HCT116 (cell line): ENCODE measurements at places on chromosomes 3 and 15.

GRCh38 chr3:70488816-70489215 is 176.4 kb upstream of the MDFIC2 start:
- DNase-seq: no peak

DNA sequence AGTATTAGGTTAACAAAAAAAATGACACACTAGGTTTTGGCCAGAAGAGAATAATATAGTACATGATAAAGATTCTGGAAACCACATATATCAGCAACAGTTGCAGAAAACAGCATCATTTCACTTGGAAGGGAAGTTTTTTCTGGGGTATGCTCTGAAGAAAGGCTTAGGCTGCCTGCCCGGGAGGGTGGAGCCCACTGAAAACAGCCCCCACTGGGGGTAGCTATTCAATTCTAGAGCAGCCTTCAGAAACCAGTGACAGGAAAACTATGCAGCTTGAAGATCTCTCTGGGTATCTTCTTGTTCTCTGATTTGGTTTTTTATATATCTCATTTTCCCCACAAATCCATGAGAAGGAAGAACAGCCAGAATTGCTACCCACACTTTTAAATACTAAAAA is 43.2 kb downstream of the ZMAT3 start:
- DNase-seq: no peak

GRCh38 chr3:126287171-126287535 is 70.1 kb downstream of the KLF15 start:
- no peak for DNase-seq

DNA sequence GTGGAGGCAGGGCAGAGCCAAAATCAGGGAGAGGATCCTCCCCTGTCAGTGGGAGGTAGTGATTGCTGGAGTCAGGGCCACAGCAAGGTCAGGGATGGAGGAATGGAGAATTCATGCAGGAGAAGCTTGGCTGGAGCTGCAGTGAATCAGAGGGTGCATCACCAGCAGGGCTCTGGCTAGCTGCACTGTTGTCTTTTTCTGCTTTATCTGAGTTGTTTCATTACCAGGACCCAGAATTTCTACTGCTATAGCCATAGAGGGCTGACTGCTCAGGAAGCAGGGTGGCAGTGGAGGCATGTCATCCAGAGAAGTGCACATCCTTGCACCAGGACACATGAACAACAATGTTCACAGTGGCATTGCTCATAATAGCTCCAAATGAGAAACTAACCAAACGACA is 113.5 kb upstream of the GALNT15 start:
- DNase-seq: no peak

DNA sequence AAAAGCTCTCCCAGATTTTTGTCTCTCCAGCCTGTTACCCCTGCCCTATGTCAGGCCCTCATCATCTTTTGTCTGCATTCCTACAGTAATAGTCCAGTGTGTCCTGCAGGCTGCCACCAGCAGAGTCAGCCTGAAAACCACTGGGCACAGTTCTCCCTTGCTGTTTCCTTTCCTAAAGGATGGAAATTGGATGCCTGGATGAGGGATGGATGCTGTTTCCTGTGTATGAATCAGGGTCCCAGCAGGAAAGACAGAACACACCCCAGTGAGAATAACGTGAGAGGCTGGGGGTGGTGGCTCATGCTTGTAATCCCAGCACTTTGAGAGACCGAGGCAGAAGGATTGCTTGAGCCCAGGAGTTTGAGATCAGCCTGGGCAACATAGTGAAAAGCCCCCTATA is 3.3 kb upstream of the SNX33 start:
- no peak for DNase-seq
